ENCODE measurements at places on chromosomes 1 and 21. TPM values are rescaled to one million over a fixed set of nuclear protein-coding genes. Genes with fewer than 3 reads are reported as not detected.

Gene ANXA9
- not detected for total RNA-seq

Gene RBM34
- total RNA-seq: 50.1 TPM

Gene ELF3
- 0.65 TPM for total RNA-seq

Gene SPATA45
- total RNA-seq: not detected

Gene RGS1
- total RNA-seq: 0.65 TPM

Gene DCST2
- total RNA-seq: 0.16 TPM

Gene C1orf21
- total RNA-seq: 47.6 TPM

Gene FMO4
- total RNA-seq: 3.8 TPM

Gene HMCN1
- 5.7 TPM for total RNA-seq

Gene AGL
- 49.6 TPM for total RNA-seq

Gene OR2L13
- not detected for total RNA-seq

Gene OR2AK2
- not detected for total RNA-seq

Gene ARTN
- not detected for total RNA-seq

Gene KRTAP19-3
- not detected for total RNA-seq

Gene PGLYRP4
- total RNA-seq: not detected

Gene GPR89B
- total RNA-seq: 5.9 TPM

Gene MXRA8
- total RNA-seq: 21.7 TPM

Gene GNG4
- total RNA-seq: not detected

Gene MRPL37
- 78.6 TPM for total RNA-seq

Gene HSF2BP
- not detected for total RNA-seq

Gene VWA5B1
- total RNA-seq: 0.13 TPM

Gene LAMC1
- total RNA-seq: 87.5 TPM

Gene FTCD
- total RNA-seq: 1.9 TPM

Gene PRDX1
- 319 TPM for total RNA-seq

Gene CCDC17
- total RNA-seq: 1.0 TPM

Gene ZSCAN20
- total RNA-seq: 4.4 TPM

Gene WDTC1
- 61.1 TPM for total RNA-seq

Gene NTRK1
- total RNA-seq: 2.5 TPM

Gene SAMSN1
- total RNA-seq: 1.3 TPM

Gene EVI5
- 18.9 TPM for total RNA-seq

Gene AADACL3
- total RNA-seq: not detected

Gene PDXK
- total RNA-seq: 93.8 TPM

Gene LCE1D
- not detected for total RNA-seq

Gene CD247
- 0.54 TPM for total RNA-seq

Gene TRPM2
- 1.9 TPM for total RNA-seq

Gene RNU1-3
- total RNA-seq: 9,391 TPM

Gene FRRS1
- 2.7 TPM for total RNA-seq

All from Right ventricle myocardium superior (tissue), 1 donor.